ENCODE measurements at places on chromosomes 1 and 21. TPM values are rescaled to one million over a fixed set of nuclear protein-coding genes. Genes with fewer than 3 reads are reported as not detected.

TRIM46 gene
- 0.21 TPM for total RNA-seq

GJB3 gene
- total RNA-seq = not detected

RER1 gene
- total RNA-seq = 105 TPM

PROK1 gene
- total RNA-seq = 0.18 TPM

- no peak for DNase-seq
Observed at GRCh38 chr1:155892796-155893195, 18.4 kb downstream of the RIT1 start.

DNA sequence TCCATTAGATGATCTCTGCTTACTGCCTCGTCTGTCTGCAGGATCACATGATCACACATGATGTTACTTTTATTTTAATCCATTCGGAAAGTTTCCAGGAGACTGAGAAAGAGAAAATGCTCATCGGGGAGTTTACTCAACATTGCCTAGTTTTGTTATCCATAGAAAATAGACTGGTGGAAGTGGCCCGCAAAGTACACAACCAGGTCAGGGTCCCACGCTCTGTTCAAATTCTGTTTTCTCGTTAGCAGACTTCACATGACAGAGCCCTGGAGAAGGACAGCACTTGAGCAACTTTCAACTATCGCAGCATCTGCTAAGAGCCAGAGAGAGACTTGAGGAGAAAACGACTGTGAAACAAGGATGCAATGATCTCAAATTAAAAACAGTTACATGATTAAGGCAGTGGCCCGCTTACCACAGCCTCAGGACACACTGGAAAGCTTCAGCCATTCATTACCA, 44.2 kb downstream of the ADAMTS1 start:
- DNase-seq = no peak

- no peak for DNase-seq
Observed at GRCh38 chr1:51675177-51675780, 58.4 kb downstream of the OSBPL9 start.

DNA sequence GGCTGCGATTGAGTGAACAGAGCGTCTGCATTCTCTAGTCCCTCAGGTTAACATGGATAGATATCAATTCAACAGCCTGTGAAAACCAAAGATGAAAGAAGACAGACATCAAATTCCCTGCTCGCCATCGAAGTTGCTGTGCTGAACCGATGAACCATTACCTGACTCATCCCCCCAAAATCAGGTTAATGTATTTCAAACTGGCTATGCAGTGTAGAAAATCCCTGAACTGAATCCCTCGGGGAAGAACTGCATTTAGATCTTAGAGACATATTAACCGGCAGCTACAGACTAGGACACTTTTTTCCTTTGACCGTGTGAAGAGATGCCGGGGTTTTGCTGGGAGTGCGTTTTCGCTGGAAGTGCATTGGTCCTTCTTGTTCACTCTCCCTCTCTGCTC, 213.2 kb upstream of the KIAA0040 start:
- DNase-seq = no peak

- DNase-seq = no peak
Observed at GRCh38 chr1:4086921-4087320, 186.8 kb upstream of the C1orf174 start.

DNA sequence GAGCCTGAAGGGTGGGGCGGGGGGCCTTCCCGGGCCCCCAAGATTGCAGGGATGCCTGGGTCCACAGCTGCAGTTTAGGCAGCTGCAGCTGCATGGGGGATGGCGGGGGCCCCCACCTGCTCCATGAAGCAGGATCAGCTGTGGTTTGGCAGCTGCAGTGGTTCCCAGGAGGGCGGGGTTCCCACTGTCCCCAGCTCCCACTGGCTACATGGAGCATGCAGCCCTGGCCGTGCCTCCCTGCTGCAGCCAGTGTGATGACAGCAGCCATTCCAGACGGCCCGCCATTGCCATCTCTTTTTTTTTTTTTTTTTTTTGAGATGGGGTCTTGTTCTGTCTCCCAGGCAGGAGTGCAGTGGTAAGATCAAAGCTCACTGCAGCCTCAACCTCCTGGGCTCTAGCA, 992 bp upstream of the C1QA start:
- no peak for DNase-seq

DNA sequence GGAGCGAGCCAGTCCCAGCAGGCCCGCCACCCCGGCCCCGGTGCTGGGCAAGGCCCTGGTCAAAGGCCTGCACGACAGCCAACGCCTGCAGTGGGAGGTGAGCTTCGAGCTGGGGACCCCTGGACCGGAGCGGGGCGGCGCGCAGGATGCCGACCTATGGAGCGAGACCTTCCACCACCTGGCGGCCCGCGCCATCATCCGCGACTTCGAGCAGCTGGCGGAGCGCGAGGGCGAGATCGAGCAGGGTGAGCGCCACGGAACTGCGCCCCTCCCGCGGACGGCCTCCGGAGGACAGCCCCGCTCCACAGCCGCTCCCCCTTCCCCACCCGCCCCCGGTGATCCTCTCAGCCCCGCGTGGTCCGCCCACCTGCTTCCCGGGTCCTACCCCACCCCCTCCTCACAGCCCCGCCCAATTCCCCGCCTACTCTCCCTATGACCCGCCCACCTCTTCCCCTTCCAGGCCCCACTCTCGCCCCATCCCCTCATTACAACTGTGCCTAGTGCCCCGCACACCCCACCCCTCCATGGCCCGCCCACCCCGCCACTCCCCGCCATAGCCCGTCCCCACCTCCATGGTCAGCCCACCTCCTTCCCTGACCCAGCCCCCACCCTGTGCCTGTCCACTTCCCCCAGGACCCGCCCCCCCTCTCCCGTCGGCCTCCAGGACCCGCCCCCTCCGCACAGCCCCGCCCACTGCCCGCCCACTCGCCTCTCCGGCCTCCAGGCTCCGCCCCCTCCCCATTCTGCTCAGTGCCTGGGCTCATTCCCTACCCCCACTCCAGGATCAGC, 52.7 kb downstream of the VWA5B1 start:
- peak; percentile 64 for DNase-seq

DNA sequence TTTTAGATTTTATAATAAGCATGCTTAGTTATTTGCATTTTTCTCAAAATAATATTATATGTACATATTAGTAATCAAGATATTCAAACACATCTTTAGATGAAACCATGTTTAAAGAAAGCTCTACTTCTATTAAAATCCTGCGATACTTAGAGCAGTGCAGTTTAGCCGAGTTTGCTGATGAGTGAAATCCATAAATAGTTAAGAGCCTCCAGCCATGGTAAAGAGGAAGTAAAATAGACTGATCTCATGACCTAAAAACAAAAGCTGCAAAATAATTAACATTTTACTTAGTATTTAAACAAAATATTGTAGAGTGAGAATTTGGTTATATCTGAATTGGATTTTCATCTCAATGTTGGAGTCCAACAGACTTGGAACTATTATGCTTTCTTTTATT, 147.4 kb upstream of the NRIP1 start:
- DNase-seq = no peak

GRCh38 chr21:41622831-41623548, 115.0 kb upstream of the TMPRSS2 start:
- peak; percentile 16 for DNase-seq

GRCh38 chr1:5389101-5389885, 602.9 kb downstream of the NPHP4 start:
- no peak for DNase-seq

Measured in left cardiac atrium (tissue), 4 donors.